ENCODE measurements at places on chromosomes 2 and 18.

GRCh38 chr2:227095346-227095745 lies 68.7 kb downstream of the COL4A4 start:
- no peak for DNase-seq

- DNase-seq = no peak
These were observed 64.3 kb downstream of the TET3 start for GRCh38 chr2:74048843-74049519.

GRCh38 chr2:12587729-12588522 lies 128.8 kb upstream of the TRIB2 start:
- DNase-seq = no peak

GRCh38 chr2:161445097-161445496 lies 29.0 kb downstream of the TBR1 start:
- DNase-seq = no peak

DNA sequence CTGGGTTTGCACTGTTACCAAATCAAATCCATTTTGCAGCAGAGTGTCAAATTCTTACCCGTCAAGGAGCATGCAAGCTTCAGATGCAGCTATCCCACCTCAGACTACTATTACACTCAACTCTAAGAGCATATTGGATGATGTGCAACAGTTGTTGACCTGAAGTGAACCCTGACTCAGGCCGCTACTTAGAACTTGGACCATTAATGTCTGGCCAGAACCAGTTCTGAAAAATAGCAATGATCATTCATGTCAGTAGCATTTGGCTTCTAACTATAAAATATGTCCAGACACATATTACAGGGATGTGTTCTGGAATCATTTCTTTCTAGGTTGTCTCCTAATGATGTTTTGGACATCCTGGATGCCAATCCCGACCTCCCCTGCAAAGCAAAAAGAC lies 135.5 kb upstream of the PKDCC start:
- no peak for DNase-seq

DNA sequence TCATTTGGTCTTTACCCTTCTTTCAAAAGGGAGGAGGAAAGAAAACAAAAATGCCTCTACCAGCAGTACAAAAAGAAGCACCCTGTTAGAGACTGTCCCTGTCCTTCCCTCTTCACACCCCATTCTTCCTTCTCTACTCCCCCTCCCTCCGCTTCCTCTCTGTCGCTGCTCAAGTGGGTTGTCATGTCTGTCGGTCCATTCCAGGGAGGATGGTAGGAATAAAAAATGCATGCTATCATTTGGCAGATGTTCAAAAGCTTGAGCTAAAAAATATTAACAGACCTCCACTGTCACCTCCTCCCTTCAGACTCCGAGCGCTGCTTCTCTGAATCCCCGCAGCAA lies 482.0 kb downstream of the BCL11A start:
- no peak for DNase-seq

GRCh38 chr2:232636788-232637420 lies 3.5 kb downstream of the EFHD1 start:
- no peak for DNase-seq

- no peak for DNase-seq
These were observed 467.2 kb downstream of the SPAG16 start for GRCh38 chr2:213751446-213751845.

DNA sequence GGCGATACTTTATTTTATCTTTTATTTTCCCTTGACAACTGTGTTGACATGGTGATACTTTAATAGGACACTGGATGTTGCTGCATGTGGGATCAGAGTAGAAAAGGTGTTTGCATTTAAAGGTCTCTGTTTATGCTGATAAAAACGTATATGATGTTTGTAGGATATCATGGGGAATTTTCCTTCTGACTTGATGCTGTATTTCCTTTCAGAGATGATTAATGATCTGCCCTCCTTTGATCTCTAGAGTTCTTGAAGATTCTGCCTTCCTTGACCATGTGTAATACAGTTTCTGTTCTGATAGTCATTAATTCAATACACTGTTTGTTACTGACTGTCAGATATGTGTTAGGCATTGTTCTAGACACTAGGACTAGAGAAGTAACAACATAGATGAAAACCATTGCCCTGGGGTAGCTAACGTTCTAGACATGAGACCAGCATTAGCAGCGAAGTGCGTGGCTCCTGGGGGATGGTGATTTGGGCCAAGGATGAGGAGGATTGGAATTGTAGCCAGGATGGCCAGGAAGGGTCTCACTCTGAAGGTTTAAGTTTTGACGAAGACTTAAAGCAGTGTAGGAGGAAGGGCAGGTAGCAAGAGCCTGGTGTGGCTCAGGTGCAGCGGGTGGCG lies 2.8 kb downstream of the ATG4B start:
- DNase-seq = no peak

DNA sequence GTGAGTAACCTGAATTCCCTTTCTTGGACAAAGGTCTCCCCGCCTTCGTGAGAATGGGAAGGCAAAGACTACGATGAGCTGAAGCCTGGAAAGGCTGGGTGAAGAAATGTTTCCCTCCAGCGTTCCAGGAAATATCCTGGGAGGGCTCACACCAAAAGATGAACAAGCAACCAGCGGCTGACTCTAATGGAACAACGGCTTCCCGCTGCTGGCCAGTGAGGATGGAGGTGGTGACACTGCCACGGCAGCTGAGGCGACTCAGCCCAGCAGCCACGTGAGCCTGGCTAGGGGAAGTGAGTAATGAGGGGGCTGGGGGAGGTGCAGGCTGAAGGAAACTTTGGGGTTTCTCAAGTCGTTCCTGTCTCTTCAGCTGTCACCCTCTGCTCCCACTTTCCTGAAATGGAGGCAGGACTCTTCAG lies 105.0 kb upstream of the SMAD7 start:
- DNase-seq = peak; percentile 60

Data from left hindlimb (tissue), 1 donor.